Activated CD4-positive, alpha-beta T cell treated with anti-CD3 and anti-CD28 coated beads, Interleukin-2, Interleukin-6, amounts not matched to agents 100 ng/mL and 50 ng/mL, durations not matched to agents 16 hours and 8 hours (primary cell): ENCODE measurements at places on chromosomes 1 and 21.

GRCh38 chr1:245246433-245246832 lies 91.6 kb downstream of the KIF26B start:
- DNase-seq = no peak

DNA sequence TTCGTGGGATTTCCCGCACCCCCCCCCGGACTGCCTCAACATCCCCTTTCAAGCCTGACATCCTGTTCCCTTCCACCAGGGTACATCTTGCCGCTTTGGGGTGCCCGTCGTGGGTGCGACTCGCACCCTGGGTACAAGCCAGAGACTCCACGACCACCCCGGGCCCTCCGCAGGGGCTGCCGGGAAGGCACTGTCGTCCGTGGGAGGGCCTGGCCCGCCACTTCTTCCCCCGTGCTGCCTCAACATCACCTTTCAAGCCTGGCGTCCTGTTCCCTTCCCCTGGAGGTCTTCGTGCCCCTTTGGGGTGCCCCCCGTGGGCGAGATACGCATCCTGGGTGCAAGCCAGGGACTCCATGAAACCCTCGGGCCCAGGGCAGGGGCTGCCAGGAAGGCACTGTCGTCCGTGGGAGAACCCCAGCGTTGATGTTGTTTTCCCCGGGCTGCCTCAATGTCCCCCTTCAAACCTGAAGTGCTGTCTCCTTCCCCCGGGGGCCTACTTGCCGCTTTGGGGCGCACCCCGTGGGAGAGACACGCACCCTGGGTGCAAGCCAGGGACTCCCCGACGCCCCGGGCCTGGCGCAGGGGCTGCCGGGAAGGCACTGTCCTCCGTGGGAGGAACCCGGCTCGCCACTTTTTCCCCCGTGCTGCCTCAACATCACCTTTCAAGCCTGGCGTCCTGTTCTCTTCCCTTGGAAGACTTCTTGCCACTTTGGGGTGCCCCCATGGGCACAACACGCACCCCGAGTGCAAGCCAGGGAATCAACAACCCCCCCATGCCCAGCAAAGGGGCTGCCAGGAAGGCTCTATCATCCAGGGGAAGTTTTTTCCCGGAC lies 138.6 kb downstream of the LIPI start:
- DNase-seq = no peak

DNA sequence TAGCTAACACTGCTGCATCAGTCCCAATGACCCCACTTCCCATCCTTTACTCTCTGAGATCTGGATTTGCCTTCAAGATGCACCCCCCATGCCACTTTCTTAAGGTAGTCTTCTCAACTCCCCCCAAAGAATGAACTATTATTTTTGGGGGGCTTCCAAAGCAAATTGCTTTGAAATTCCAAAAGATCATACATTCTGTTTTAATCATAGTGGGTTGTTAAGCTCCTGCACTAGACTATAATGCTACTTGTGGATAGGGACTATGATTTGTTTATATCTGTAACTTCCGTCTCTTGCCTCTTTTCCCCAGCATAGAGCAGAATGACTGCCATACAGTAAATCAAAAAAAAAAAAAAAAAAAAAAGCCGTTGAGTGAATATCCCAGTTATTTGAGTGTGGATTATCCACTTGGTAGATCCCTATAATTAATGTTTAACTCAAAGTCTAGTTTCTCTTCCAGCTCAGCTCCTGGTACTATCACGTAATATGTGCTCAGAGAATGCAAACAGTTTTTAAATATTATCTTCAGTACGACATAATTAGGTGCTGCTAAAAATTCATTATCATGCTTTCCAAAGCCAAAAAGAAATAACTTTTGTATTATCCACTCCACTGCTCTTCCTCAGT lies 26.9 kb downstream of the KIRREL1 start:
- DNase-seq = no peak

DNA sequence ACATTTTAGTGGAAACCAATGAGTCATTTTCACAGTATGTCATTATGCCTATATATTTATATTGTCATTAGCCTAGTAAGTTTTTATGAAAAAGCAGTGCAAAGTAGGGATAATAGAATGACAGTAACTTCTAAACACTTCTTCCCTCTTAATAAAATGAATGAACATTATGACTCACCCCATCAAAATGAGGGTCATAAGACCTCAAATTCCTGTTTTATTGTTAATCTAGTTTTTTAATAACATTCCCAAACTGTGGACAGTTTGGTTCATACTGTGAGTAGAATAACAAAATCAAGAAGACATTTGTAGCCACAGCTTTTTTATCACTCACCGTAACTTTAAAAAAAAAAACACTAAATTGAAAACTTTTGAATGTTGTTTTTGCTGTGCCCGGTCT lies 160.5 kb downstream of the LRRC40 start:
- DNase-seq = no peak

DNA sequence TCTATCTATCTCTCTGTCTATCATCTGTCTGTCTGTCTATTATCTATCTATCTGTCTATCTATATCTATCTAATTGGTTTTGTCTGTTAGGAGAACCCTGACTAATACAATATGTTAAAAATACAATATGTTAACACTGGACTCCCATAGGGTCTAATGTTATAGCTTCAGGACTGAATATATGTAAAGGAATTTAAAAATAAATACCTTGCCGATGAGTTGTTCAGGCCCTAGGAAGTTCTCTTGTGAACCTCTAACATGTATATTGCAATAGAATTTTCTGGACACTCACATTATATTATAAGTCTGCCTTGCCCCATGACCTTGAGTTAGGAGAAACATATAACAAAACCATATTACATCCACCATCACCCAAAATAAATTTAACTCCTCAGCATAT lies 900.6 kb downstream of the NCAM2 start:
- no peak for DNase-seq

- no peak for DNase-seq
Observed at GRCh38 chr1:189821833-189822232, 655.8 kb downstream of the BRINP3 start.

DNA sequence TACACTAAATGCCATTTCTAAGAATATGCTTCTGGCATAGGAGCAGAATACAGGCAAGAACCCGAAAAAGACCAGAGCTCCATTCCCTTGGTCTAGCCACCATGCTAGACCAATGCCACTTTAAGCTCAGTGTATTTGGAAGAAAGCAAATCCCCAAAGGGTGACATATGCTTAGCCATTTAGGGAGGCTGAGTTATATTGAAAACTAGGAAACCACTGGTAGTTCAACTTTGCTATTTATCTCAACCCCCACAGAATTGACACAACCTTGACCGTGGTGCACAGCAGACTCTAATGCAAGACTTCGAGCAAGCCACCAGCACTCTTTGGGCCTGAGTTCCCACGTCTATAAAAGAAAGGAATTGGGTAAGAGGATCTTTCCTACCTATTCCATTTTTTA lies 167.9 kb downstream of the ADSS2 start:
- DNase-seq = no peak

DNA sequence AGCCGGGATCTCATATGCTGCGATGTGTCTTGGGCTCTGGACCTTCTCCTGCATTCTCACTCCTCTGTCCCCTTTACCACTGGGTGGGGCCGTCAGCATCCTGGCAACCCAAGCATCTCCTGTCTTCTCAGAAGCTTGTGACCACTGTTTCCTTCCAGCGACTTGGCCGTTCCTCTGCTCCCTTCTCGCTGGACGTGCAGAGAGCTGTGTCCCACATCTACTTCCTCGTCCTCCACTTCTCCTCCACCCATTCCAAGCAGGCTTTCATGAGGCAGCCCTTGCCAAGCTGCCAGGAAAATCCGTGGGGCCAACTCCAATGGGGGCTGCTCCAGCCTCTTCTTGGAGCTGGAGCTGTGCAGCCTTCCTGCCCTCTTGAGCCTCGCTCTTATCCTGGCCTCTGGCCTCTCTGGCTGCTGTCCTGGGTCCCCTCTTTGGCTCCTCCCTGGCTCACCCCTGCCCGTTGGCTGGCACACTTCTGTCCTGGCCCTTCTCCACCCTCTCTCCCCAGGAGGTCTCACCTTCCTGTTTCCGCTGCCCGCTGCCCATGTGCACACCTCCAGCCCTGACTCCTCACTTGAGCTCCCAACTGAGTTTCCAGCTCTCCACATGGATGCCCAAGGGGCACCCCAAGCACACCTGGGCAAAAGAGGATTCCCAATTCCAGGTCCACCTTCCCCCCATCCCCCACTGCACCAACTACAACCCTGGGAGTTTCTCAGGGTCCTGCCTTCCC lies 8.7 kb downstream of the FAM131C start:
- no peak for DNase-seq

GRCh38 chr1:102897557-102897956 lies 210.8 kb downstream of the COL11A1 start:
- DNase-seq = no peak

DNA sequence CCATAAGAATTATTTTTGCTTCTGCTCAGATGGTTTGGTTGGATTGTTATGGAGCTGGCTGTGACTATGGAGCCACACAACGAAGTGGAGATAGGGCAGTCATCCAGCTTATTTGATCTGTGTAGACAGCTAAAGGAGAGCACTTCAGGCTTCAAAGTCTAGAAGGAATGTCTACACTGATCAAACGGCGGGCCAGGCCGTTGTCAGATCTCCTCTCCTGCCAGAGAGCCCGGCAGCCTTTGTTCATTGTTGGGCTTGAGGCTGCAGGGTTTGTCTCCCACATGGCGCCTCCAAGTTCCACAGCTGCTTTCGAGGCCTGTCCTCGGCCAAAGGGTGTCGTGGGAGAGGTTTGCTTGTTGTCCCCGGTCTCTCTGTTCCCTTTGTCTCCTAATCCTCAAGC lies 2.8 kb upstream of the STMN1 start:
- DNase-seq = no peak

DNA sequence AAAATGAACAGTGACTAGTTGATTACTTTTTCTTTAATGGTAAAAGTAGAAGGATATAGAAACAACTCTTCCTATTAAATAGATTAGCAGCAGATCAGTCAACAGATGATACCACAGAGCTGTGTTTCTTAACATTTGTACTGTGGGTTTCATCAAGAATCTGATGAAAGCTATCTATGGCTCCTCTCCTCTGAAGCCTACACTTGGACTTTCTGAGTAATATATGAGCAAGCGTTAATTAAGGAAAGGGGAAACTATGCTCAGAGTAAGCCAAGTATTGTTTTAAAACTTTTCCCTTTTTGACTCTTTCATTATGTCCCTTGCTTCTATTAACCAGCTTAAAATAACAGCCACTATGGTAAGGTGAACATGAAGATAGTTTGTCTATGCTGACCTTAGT lies 10.8 kb downstream of the ARID4B start:
- DNase-seq = no peak
